ENCODE measurements at places on chromosomes 16 and 17. TPM values are rescaled to one million over a fixed set of nuclear protein-coding genes. Genes with fewer than 3 reads are reported as not detected.

The CHST4 gene
- total RNA-seq, result 16.7 TPM

The GRB7 gene
- 23.1 TPM for total RNA-seq

The CCDC154 gene
- not detected for total RNA-seq

- no peak for DNase-seq
Observed at GRCh38 chr16:80362816-80363215, 178.0 kb upstream of the DYNLRB2 start.

- DNase-seq, result no peak
Observed at GRCh38 chr17:77604973-77605313, 353.6 kb upstream of the TNRC6C start.

GRCh38 chr17:70073310-70073709, 1.7 kb upstream of the KCNJ16 start:
- DNase-seq, result no peak
